ENCODE measurements at places on chromosomes 4 and X.

GRCh38 chr4:25253071-25253445, 19.2 kb downstream of the PI4K2B start:
- ATAC-seq = no peak

GRCh38 chr4:134078230-134078914, 123.2 kb downstream of the PABPC4L start:
- no peak for ATAC-seq

DNA sequence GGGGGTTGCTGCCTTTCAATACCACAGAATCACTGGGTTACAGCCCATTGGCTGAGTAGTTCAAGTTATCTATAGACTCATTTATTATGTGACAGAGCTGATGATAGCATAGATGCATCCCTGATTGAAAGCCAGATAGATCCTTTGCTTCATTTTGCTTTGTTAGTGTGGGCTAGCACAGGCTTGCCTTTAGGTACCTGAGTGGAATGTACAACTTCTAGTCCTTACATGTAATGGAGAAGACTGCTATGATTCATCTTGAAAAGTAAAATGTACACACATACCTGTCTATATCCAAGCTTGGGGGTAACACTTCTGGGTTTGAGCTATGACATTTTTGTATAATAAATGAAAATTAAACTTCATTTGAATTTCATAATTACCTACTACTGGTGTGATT, 226.0 kb upstream of the FTHL17 start:
- no peak for ATAC-seq

DNA sequence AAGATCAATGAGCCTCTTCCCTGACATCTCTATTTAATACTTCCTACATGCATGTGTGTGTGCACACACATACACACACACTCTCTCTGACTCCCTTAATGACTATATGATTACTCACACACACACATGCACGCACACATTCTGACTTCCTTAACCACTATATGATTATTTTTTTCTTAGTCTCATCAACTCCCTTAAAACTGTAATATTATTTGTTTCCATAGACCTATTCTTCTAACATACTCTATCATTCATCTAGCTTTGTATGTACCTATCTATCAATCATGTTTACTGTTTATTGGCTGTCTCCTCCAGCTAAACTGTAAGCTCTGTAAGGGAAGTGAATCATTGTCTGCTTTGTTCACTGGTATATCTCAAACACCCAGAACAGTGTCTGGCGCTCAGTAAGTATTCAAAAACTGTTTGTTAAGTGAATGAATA, 236.6 kb downstream of the RASL11B start:
- no peak for ATAC-seq

DNA sequence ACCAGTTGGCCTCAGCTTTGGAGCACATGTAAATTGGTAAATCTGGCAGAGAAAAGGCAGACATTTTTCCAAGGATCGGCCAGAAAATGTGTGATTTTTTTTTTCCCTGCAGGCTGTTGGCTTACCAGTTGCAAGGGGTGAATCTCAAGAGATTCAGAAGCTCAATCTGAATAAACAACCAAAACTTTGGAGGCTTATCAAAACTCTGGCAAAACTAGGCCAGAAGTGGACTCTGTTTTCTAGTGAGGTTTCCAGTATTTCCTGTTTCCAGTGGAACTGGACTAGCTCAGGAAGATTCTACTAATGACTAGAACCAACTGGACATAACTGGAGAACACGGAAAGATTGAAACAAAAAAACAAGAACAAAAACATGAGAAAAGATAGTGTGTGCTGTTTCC, 191.3 kb downstream of the SMIM20 start:
- ATAC-seq = no peak

DNA sequence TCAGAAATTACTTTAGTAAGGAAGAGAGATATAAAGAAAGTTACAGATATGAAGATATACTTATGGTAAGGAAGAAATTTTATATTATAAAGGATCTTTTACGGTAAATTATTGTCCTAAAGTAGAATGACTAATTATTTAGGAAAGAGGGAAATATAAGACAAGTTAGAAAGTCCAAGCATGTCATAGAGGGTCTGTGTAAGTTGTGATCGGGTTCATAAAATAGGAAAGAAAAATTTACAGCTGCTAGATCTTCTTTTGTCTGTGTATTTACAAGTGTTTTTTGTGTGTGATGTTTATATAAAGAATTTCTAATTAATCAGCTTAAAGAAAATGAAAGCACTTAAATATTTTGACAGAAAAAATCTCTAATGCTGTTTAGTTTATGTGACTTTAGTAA, 1054.9 kb upstream of the DIAPH2 start:
- ATAC-seq = no peak

Data from activated CD4-positive, CD25-positive, alpha-beta regulatory T cell treated with anti-CD3 and anti-CD28 coated beads, Interleukin-2, amount 50 U/mL, for 24 hours (primary cell).